ENCODE measurements at places on chromosomes 3 and 15. TPM values are rescaled to one million over a fixed set of nuclear protein-coding genes. Genes with fewer than 3 reads are reported as not detected.

DNA sequence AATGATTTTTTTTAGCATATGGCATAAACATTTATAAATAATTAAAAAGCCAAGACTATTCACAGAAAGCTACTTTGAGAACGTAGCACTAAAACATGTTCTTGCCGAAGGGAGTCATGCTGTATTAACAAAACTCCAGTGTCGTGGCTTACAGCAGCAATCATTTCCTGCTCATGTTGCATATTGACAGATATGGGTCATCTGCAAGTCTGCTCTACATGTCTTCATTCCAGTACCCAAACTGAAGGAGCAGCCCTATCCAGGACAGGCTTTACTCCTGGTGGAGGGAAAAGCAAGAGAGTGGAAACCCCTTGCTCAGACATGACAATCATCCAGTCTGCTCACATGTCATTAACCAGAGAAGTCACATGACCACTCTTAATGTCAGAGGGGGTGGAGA is 87.6 kb downstream of the NEK11 start:
- peaks cover 5% of the 10 kb centered on the region for H3K36me3 ChIP-seq
- H3K27ac ChIP-seq, result no peak overlapping the region
- no peak for DNase-seq
- no peaks in the 10 kb centered on the region for H3K4me1 ChIP-seq
- no peak overlapping the region for H3K4me3 ChIP-seq
- H3K27me3 ChIP-seq, result no peaks in the 10 kb centered on the region

GPX1 gene
- 177 TPM for total RNA-seq

- H3K4me1 ChIP-seq, result peaks cover 33% of the 10 kb centered on the region
- DNase-seq, result peak; percentile 42
- H3K27me3 ChIP-seq, result no peaks in the 10 kb centered on the region
- H3K4me3 ChIP-seq, result peak overlapping the region; percentile 96
- peaks cover 9% of the 10 kb centered on the region for H3K36me3 ChIP-seq
Measured at GRCh38 chr3:107525644-107526305, 3.0 kb downstream of the BBX start.

GRCh38 chr15:69592954-69593353 is 140.3 kb downstream of the RPLP1 start:
- no peak overlapping the region for H3K27ac ChIP-seq
- no peak overlapping the region for H3K4me3 ChIP-seq
- H3K4me1 ChIP-seq, result peaks cover 4% of the 10 kb centered on the region
- H3K36me3 ChIP-seq, result no peaks in the 10 kb centered on the region
- H3K27me3 ChIP-seq, result peaks cover 1% of the 10 kb centered on the region

DNA sequence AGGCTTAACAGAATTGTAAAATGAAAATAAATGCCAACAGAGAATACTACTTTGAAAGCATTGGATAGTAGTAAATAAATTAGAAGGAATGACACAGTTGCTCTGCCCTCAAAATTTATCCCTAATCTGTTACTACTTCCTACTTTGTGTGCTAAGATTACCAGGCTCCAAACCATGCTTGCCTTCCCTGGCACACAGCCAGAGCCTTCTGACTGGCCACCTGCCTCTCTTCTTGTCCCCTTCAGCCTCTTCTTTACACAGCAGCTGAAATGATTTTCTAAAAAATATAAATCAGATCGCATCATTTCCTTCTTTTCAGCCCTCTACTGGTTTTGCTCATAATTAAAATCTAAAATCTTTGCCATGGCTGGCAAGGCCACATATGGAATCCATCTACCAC is 334.1 kb downstream of the FHIT start:
- no peaks in the 10 kb centered on the region for H3K27me3 ChIP-seq
- no peak for DNase-seq
- H3K4me1 ChIP-seq, result no peaks in the 10 kb centered on the region
- no peaks in the 10 kb centered on the region for H3K36me3 ChIP-seq
- H3K27ac ChIP-seq, result no peak overlapping the region
- H3K4me3 ChIP-seq, result no peak overlapping the region
